ENCODE measurements at places on chromosomes 3 and 15.

GRCh38 chr3:158768881-158769543 lies 32.8 kb upstream of the MFSD1 start:
- peak; percentile 84 for DNase-seq

DNA sequence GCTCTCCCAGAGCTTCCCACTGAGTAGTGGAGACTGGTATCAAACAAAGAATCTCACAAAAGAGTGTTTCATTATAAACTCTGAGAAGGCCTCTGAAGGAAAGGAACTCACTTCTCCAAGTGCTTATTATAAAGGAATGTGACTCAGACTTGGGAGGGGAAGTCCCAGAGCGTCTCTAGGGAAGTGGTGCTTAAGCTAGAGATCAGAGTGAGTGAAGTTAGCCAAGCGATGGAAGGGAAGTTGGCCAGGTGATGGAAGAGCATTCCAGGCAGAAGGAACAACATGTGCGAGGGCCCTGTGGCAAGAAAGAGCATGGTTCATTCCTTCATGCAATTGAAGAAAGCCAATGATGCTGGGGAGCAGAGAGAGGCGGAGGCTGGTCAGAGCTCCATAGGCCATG lies 2.3 kb downstream of the XYLB start:
- DNase-seq = no peak

DNA sequence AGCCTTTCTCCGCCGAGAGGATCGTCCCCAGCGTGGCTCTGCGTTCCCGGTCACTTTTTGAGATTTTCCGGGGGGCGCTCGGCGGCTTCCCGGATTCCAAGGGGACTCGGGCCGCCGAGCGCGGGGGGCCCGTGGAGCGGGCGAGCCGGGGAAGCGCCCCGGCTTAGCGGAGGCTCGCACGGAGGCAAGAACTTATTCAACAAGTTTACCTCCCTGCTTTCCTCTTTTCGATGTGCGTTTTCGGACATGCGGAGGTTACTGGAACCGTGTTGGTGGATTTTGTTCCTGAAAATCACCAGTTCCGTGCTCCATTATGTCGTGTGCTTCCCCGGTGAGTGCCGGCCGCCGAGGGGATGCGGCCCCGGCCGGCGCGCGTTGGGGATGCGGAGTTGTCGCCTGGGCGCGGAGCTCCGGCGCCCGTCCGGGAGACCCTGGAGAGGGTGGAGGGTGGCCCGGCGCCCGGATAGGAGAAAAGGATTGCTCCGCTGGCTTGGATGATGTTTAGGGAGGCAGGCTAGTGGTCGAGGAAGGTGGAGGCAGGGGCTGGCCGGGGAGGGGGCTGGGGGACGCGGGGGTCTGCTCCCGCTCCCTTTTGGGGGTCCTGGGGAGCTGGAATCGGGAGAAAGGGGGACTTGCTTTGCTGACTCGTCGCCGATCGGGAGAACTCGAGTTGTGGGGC lies 810 bp downstream of the PTPRG start:
- no peak for DNase-seq

- DNase-seq = no peak
Observed at GRCh38 chr3:50345586-50346234, at the start of gene ZMYND10. Gene ZMYND10 (minus strand): TSS chr3:50345732. CDS start chr3:50345579, 153 bp downstream.

DNA sequence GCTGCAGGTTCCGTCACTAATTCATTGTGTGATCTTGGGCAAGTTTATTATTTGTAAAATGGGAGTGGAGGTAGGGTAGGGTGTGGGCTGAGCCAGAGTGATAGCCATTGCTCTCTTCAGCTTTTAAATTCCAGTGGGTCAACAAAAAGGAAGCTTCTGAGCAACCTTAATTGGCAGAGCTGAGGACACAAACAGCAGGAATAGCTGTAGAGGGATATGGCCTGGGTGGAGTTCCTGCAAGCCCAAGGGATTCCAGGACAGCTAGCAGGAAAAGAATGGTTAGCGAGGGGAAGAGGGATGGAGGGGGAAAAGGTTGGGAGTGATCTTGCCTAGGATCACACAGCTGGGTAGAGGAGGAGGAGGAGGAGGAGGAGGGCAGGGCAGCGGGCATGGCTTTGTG lies 11.4 kb downstream of the CCK start:
- DNase-seq = no peak

- DNase-seq = no peak
Observed at GRCh38 chr3:67688231-67688630, 33.8 kb upstream of the SUCLG2 start.

- no peak for DNase-seq
Observed at GRCh38 chr3:126084768-126085180, 850 bp upstream of the SLC41A3 start.

DNA sequence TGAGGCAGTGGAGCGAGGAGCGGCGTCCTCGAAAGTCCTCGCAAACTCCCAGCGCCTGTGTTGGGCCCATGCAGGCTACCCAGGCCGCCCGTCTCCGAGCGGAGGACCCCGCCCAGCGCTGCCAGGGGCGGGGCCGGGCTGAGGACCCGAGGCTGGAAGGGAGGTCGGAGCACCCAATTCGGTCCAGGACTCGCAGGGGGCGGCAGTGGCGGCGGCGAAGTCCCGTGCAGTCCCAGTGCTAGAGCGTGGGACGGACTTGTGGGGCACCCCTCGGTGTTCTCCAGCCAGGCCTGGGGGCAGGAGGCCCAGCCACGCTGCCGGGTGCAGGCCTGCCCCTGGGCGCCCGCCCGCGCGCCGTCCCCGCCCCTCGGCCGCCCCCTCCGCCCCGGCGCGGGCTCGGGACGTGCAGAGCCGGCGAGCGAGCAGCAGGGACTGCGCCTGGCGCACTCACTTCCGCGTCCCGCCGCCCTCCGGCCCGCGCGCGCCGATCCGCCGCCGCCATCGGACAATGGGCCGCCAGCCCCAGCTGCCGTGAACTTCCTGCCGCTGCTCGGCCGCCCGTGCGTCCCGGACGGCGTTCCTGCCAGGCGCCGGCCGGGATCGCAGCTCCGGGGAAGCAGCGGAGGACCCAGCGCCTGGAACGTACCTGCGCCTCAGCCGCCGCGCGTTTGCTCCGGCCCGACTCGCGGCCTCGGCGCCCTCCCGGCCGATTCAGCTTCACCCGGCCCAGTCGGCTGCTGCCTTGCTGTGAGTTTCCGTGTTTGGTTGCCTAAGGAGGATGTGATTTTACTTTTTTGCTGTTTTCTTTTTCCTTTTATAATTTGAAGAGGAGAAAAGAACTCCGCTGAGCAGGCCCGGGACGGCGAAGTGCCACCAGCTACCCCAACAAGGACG lies 596 bp upstream of the LIMD1 start:
- no peak for DNase-seq

- no peak for DNase-seq
Observed at GRCh38 chr15:75362642-75363249, 5.7 kb downstream of the MAN2C1 start.

DNA sequence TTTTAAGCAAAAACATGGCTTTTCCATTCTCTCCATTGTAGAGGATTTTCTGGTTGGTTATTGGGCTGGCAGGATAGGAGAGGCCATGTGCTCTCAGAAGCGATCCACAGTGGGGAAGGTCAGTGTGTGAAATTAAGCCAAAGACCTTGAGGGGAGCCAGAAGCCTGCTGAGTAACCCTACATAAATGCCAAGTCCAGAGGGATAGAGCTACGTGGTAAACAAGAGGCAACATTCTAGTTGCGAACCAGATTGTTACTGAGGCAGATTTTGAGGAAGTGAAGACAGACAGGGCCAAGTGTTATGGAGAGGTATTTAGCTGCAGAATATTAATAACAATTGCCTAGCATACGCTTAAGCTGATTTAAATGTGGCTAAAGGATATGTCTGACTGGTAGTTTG lies 592.8 kb upstream of the GBE1 start:
- no peak for DNase-seq

- no peak for DNase-seq
Observed at GRCh38 chr3:4245671-4246070, 57.5 kb upstream of the SETMAR start.

DNA sequence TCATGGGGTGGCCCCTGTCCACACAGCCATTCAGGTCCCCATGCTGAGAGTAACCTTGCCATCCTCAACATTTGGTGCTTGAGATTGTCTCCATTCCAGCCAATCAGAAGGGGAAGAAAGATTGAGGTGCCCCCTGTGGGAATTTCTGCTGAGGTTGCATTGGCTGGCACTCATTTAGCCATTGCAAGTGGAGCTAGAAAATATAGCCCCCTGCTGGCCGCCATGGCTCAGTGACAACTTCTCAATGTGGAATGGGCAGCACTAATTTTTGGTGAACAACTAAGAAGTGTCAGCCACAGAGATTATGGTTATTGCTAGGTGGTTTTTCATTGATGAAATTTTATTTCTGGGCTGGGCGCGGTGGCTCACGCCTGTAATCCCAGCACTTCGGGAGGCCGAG lies 22.0 kb downstream of the COL6A6 start:
- DNase-seq = no peak

DNA sequence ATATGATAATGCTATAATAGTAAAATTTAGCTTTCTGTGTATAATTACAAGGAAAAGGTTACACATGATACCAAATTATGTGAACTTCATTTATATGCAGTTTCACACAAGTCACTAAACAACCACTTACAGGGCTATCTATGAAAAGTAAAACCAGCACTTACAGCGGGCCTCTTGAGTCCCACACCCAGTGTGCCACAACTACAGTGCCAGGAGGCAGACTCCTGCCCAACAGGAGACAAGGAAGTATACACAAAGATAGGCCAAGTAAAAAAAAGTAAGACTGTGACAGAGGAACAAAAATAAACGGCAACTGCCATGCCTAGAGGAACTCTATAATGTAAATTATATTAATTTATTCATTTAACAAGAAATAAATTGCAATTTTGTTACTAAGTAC lies 53.4 kb upstream of the NEK10 start:
- no peak for DNase-seq

DNA sequence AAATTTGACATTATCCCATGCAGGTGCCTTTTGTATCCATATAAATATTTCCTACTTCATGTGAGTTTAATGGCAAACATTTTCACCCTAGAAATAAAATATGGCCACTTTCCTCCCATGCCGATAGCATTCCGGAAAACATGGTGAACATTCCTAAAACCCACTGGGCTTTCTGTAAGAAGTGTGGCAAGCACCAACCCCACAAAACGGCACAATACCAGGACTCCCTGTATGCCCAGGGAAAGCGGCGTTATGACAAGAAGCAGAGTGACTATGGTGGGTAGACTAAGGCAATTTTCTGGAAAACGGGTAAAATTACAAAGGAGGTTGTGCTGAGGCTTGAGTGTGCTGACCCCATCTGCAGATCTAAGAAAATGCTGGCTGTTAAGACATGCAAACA lies 7.6 kb downstream of the ANXA2 start:
- no peak for DNase-seq

GRCh38 chr3:133765256-133765655 lies 19.1 kb downstream of the TF start:
- DNase-seq = no peak

DNA sequence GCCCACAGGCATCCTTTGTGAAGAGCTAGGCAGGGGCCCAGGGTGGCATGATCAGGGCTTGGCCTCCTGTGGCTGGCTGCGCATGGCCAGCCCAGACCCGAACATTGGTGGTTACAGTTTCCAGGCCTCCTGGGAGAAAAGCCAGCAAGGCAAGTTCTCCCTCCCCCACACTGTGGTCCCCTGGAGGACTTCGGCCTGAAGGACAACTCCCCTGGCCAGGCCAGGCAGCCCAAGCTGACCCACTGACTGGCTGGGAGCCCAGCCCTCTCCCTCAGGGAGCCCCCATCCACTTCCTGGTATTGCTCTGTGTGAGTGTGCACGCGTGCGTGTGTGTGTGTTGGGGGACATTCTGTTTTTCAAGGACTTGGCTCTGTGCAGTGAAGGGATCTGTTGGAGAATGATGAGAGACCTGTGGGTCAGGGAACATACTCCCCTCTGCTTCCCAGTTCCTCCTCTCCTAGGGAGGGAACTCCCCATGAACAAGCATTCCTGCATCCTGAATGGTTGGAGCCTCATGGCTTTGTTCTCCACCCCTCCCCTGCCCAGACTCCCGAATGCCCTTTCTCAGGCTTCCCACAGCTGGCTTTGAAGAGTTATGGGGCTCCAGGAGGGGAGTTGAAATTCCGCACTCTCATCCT lies 29.5 kb downstream of the CORO2B start:
- peak; percentile 98 for DNase-seq

GRCh38 chr3:141659821-141660613 lies 78.1 kb upstream of the RNF7 start:
- no peak for DNase-seq

DNA sequence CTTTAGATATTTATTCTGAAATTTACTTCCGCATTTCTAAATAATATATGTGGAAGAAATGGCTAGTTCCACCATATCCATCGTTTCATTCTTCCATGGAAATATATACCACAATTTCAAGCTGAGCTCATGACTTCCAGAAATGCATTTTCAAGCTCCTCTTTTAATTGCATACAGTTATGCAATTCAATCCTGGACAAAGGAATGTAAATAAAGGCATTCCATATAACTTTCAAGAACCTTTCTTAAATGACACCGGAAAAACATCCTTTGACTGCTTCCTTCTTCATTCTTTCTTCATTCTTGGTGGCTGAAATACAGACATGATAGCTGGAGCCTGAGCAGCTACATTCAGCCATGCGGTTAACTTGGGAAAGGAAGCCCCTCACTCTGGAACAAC lies 185.2 kb upstream of the GADL1 start:
- no peak for DNase-seq

DNA sequence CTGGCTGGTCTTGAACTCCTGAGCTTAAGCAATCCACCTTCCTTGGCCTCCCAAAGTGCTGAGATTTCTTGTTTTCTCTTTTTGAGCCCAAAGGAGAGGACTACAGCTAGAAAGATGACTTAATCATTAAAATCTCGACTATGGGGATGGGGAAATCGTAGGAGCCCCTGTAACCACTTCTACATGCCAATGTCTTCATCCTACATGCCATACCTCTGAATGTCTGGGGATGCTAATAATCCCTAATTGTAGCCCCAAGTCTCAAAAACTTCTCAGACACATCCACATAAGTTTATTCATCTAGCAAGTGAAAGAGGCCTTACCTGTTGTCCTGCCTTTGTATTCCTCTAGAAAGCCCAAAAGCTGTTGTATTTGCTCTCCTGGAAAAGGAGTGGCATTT lies 3.7 kb upstream of the RHOV start:
- DNase-seq = no peak

GRCh38 chr3:16704941-16705340 lies 99.7 kb upstream of the DAZL start:
- DNase-seq = no peak

DNA sequence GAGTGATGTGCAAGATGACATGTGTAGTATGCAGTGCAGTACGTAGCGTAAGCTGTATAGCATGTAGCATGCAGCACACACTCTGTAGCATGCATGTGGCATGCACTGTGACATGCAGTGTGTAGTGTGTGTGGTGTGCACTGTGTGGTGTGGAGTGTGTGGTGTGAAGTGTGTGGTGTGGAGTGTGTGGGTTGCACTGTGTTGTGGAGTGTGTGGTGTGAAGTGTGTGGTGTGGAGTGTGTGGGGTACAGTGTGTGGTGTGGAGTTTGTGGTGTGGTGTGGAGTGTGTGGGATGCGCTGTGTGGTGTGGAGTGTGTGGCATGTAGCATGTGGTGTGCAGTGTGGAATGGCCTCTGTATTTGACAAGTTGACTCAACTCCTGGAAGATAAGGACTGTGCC lies 39.2 kb downstream of the ROPN1B start:
- no peak for DNase-seq

- no peak for DNase-seq
Observed at GRCh38 chr3:43484926-43485488, 136.8 kb downstream of the ANO10 start.

GRCh38 chr3:55659701-55660100 lies 172.6 kb upstream of the WNT5A start:
- DNase-seq = no peak

- no peak for DNase-seq
Observed at GRCh38 chr3:84536916-84537315, 421.9 kb upstream of the CADM2 start.
